ENCODE measurements at places on chromosomes 7 and 10. TPM values are rescaled to one million over a fixed set of nuclear protein-coding genes. Genes with fewer than 3 reads are reported as not detected.

HABP2 gene
- total RNA-seq = not detected

ZNF425 gene
- total RNA-seq = 2.0 TPM

HOXA4 gene
- 8.1 TPM for total RNA-seq

SPRN gene
- 0.13 TPM for total RNA-seq

PAPOLB gene
- total RNA-seq = 0.07 TPM

LRRC17 gene
- total RNA-seq = 22.7 TPM

PALD1 gene
- 73.3 TPM for total RNA-seq

PRSS37 gene
- not detected for total RNA-seq

RTKN2 gene
- 4.8 TPM for total RNA-seq

BTRC gene
- 19.7 TPM for total RNA-seq

FRMD4A gene
- 155 TPM for total RNA-seq

BHLHA15 gene
- 1.2 TPM for total RNA-seq

SCIN gene
- 0.69 TPM for total RNA-seq

AOAH gene
- total RNA-seq = not detected

FEZF1 gene
- total RNA-seq = not detected

GFRA1 gene
- 0.95 TPM for total RNA-seq

DLD gene
- 61.7 TPM for total RNA-seq

DKK1 gene
- total RNA-seq = 200 TPM

GNGT1 gene
- not detected for total RNA-seq

SPDYE6 gene
- not detected for total RNA-seq

CALHM1 gene
- total RNA-seq = not detected

BMI1 gene
- total RNA-seq = 25.1 TPM
